ENCODE measurements at places on chromosomes 3 and 15. TPM values are rescaled to one million over a fixed set of nuclear protein-coding genes. Genes with fewer than 3 reads are reported as not detected.

GRCh38 chr3:132288357-132288756, 28.9 kb upstream of the ACP3 start:
- no peak for DNase-seq
- H3K27me3 ChIP-seq: peaks cover 12% of the 10 kb centered on the region
- H3K36me3 ChIP-seq: no peaks in the 10 kb centered on the region
- no peak overlapping the region for H3K4me3 ChIP-seq

- no peak overlapping the region for H3K4me3 ChIP-seq
- peaks cover 21% of the 10 kb centered on the region for H3K4me1 ChIP-seq
- H3K27me3 ChIP-seq: no peaks in the 10 kb centered on the region
These were observed 5.1 kb downstream of the ZDHHC23 start for GRCh38 chr3:113952921-113953320.

DNA sequence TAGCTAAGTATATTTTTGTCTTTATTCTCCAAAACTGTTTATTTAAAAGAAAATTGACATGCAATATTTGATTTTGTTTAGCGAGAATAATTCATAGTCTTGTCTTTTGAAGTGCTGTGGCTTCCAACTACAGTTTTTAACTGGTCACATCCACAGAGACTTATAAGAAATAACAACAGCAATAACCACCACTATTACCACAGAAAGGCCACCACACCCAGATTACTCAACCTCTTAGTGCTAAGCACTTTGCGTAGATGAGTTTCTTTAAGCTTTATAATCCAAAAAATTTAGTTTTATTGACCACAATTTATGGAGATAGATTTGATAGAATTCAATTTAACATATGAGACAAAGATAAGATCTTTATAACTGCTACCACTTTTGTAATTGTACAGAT, 468.4 kb upstream of the UBE2E2 start:
- H3K4me3 ChIP-seq: no peak overlapping the region
- no peaks in the 10 kb centered on the region for H3K27me3 ChIP-seq
- DNase-seq: no peak
- no peaks in the 10 kb centered on the region for H3K36me3 ChIP-seq

DNA sequence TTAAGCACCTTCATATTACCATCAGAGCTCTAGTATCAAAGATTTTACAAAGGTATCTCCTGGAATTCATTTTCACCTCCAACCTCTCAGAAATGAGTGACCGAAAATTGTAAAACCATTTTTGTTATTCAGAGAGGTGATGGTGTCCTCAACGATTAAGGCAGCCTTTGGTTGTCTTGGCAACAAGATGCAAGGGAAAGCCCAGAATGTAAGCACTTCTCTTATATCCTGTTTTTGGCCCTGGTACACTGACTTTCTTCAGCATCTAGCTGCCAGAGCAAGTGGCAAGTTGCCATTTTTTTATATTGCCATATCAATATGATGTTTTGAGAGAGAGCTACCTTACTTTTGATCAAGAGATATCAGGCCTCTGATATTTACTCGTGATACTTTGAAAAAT, 384.9 kb upstream of the NECTIN3 start:
- no peaks in the 10 kb centered on the region for H3K4me1 ChIP-seq
- H3K36me3 ChIP-seq: no peaks in the 10 kb centered on the region

GRCh38 chr3:190117981-190118380, 2.7 kb downstream of the P3H2 start:
- H3K4me3 ChIP-seq: no peak overlapping the region
- peaks cover 8% of the 10 kb centered on the region for H3K4me1 ChIP-seq
- DNase-seq: no peak
- no peaks in the 10 kb centered on the region for H3K36me3 ChIP-seq
- peaks cover 66% of the 10 kb centered on the region for H3K27me3 ChIP-seq
- H3K27ac ChIP-seq: no peak overlapping the region

CD96 gene
- polyA plus RNA-seq: 265 TPM

Data from naive thymus-derived CD8-positive, alpha-beta T cell (primary cell).